ENCODE measurements at places on chromosomes 5 and 9.

DNA sequence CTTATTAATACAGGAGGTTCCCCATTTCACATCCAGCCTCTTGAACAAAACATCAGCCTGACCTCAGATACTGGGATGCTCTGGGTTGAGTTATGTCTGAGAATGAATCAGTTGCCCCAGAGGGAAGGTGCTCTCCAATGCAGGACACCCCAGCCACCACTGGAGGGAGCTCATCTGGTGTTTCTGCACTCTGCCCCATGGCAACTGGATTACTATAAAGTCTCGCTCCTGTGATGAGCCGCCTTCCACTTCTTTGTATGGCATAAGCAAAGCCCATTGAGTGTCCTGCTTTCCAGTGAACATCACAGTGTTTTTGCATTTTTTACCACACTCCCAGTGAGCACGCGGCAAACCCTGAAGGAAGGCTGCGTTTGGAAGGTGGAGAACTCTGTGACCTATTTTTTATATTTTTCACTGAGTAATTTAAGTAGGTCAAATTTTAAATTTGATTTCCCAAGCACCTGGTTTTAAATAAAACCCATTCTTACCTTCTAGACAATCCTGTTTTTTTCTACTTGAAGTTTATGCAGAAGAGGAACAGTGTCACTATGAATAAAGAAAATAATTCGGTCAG, 176.9 kb upstream of the WWC1 start:
- DNase-seq, result no peak
- peaks cover 8% of the 10 kb centered on the region for H3K27me3 ChIP-seq
- no peaks in the 10 kb centered on the region for H3K36me3 ChIP-seq
- H3K4me1 ChIP-seq, result peaks cover 3% of the 10 kb centered on the region

- no peak overlapping the region for H3K4me3 ChIP-seq
- H3K36me3 ChIP-seq, result no peaks in the 10 kb centered on the region
- DNase-seq, result no peak
- H3K27me3 ChIP-seq, result peaks cover 6% of the 10 kb centered on the region
- no peaks in the 10 kb centered on the region for H3K4me1 ChIP-seq
These were observed 717.0 kb upstream of the WWC1 start for GRCh38 chr5:167574464-167574863.

DNA sequence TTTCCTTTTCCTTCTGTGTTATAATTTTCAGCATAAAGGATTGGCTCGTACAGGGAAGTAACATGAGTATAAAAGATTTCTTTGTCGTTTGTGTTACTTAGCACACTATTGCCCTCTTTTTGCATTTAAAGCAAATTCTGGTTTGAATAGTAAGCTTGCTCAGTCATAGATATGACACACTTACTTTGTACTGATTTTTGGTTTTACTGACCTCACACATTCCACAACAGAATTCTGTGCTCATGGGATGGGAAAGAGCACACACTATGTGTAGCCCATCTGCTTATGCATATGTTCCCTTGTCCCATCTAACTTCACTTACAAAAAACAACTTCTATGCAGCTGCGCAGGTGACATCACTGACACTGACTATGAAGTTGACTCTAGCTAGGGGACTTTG, 111.9 kb upstream of the MTAP start:
- peaks cover 3% of the 10 kb centered on the region for H3K4me1 ChIP-seq
- H3K27ac ChIP-seq, result no peak overlapping the region
- no peaks in the 10 kb centered on the region for H3K36me3 ChIP-seq
- peaks cover 12% of the 10 kb centered on the region for H3K27me3 ChIP-seq

- H3K36me3 ChIP-seq, result peaks cover 99% of the 10 kb centered on the region
- H3K27ac ChIP-seq, result peak overlapping the region; percentile 95
- H3K4me3 ChIP-seq, result peak overlapping the region; percentile 50
- peaks cover 71% of the 10 kb centered on the region for H3K4me1 ChIP-seq
These were observed 9.3 kb downstream of the PTGER4 start for GRCh38 chr5:40688996-40689395.

DNA sequence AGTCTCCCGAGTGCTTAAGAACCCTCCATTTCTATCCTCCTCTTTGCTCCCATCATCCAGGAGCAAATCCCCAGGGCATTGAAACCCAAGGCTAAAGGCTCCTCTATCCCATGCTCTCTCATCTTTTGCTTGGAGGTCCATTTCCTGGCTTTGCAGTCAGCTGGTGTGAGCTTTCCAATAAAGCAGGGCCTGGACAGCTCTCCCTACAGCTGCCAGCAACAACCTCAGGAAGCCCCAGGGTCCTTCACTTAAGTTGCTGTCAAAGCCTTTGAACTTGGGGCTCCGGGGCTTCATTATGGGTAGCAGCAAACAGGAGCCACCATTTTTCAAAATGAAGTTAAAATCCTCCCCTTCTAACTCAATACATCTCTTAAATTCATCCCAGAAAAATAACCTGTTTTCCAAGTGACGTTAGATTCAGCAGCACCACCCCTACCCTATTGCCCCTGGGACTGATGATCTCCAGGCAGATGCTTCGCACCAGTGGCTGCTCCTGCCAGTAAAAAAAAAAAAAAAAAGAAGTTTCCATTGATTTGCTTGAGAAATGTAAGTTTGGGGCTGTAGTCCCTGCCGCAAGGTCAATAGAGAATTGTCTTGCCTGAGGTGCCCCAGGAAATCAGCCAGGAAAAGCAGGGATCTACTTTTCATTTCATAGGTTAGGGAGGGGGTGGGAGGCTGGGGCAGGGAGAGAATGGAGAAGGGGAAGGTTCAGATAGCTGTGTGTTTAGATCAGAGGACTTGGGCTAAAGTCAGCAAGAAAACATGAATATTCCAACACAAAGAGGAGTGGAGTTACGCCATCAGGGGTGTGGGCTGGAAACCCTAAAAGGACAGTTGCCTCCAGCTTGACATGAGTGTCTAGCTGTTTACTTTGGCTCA, 83.8 kb upstream of the IL6ST start:
- H3K4me1 ChIP-seq, result peaks cover 9% of the 10 kb centered on the region
- H3K27ac ChIP-seq, result peak overlapping the region; percentile 38
- DNase-seq, result no peak

DNA sequence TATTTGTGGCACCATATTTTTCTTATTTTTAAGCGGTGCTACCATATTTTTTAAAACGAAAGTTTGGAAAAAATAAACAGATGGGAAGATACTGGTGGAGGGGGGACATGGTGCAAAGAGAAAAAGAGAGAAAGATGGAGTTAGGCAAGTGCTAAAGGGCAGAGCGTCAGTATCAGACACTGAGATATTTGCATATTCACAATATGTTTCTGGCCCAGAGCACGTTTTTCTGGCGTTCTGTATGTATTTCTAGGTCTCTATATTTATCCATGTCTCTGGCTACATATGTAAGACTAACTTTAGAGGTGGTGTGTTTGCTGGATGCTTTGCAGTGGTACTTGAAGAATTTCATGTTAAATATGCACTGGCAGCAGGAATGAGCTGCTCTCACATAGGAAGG, 414.0 kb downstream of the TLE4 start:
- H3K4me3 ChIP-seq, result no peak overlapping the region
- no peak for DNase-seq
- peaks cover 12% of the 10 kb centered on the region for H3K27me3 ChIP-seq
- H3K27ac ChIP-seq, result no peak overlapping the region
- H3K36me3 ChIP-seq, result no peaks in the 10 kb centered on the region
- H3K4me1 ChIP-seq, result no peaks in the 10 kb centered on the region

GRCh38 chr9:71944754-71945375, 33.4 kb downstream of the C9orf85 start:
- no peak for DNase-seq
- H3K36me3 ChIP-seq, result peaks cover 11% of the 10 kb centered on the region
- H3K4me3 ChIP-seq, result no peak overlapping the region
- H3K4me1 ChIP-seq, result peaks cover 13% of the 10 kb centered on the region

DNA sequence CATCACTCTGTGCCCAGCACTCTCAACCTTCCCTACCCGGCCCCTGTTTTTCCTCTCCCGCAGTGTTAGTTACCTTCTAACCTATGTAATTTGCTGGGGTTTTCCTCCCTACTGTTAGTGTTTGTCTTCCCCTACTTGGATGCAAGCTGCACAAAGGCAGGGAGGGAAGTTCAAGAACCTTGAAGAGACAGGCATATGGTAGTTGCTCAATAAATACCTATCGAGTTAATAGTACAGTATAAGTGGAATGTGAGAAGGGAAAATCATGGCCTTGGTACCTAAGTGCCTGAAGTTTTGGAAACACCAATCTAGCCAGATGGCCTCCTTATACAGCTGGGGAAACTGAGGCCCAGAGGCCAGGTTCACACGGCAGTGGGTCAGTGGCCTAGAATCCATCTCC, 24.2 kb downstream of the PDGFRB start:
- H3K4me1 ChIP-seq, result no peaks in the 10 kb centered on the region
- DNase-seq, result no peak
- H3K4me3 ChIP-seq, result no peak overlapping the region
- no peaks in the 10 kb centered on the region for H3K36me3 ChIP-seq

- H3K36me3 ChIP-seq, result peaks cover 3% of the 10 kb centered on the region
- DNase-seq, result no peak
- peaks cover 15% of the 10 kb centered on the region for H3K4me1 ChIP-seq
- peaks cover 11% of the 10 kb centered on the region for H3K27me3 ChIP-seq
- no peak overlapping the region for H3K27ac ChIP-seq
These were observed 125.9 kb downstream of the KCNIP1 start for GRCh38 chr5:170629566-170630175.

GRCh38 chr5:160537940-160538339, 116.3 kb downstream of the PTTG1 start:
- no peaks in the 10 kb centered on the region for H3K36me3 ChIP-seq
- no peaks in the 10 kb centered on the region for H3K27me3 ChIP-seq
- no peak overlapping the region for H3K4me3 ChIP-seq
- H3K4me1 ChIP-seq, result no peaks in the 10 kb centered on the region

- H3K36me3 ChIP-seq, result peaks cover 4% of the 10 kb centered on the region
- no peak overlapping the region for H3K27ac ChIP-seq
- DNase-seq, result no peak
- H3K4me1 ChIP-seq, result no peaks in the 10 kb centered on the region
These were observed 40.4 kb downstream of the ZDHHC21 start for GRCh38 chr9:14652729-14653377.

- H3K4me3 ChIP-seq, result no peak overlapping the region
- no peak overlapping the region for H3K27ac ChIP-seq
- H3K27me3 ChIP-seq, result no peaks in the 10 kb centered on the region
- no peak for DNase-seq
These were observed 106.7 kb downstream of the SMIM15 start for GRCh38 chr5:61055434-61056006.

DNA sequence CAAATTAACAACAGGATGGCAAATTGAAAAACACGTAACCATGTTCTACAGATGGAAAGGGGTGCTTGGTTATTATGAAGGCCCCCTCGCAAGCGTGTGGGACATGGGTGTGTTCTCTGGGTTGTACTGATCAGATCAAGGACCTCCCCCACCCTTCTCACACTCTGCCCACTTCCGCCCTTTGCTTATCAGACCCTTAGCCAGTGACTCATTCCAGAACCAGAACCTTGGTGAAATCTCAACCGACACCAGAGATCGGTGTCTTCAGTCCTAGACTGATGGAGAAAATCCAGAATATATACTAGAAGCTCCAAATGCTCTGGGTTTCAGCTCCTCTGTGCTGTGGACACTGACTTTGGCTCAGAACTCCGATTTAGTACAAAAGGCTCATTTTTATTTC, 64.9 kb downstream of the PTTG1 start:
- no peak for DNase-seq
- peak overlapping the region; percentile 63 for H3K4me3 ChIP-seq
- peaks cover 38% of the 10 kb centered on the region for H3K4me1 ChIP-seq
- no peaks in the 10 kb centered on the region for H3K36me3 ChIP-seq
- no peaks in the 10 kb centered on the region for H3K27me3 ChIP-seq
- peak overlapping the region; percentile 88 for H3K27ac ChIP-seq

DNA sequence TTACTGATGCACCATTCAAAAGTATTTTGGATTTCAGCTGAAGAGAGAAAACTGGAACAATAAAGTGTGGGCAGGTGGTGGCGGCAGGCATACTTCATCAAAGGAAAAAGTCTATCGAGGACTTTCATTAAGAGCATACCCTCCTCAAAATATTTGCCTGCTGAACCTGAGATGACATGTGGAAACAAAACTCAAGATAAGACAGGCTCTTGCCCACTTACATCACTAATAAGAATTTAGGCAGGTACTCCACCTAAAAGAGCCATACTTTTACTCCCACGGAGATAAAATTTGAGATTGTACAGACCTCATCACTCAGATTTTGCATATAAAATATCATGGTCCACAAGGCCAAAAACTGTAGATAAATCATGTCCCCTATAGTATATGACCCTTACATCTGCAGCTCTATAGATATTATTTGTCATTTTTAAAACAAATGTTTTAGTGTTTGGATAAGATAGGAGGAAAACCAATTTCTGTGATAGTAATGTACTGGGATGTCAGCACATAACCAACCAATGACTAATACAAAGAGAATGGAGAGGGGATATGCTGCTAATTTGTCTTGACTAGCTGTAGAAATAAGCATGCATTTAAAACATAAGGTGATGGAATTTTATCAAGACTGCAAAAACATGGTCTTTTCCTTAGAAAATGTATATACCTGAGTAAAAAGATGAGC, 730.6 kb upstream of the ZNF608 start:
- DNase-seq, result no peak
- no peaks in the 10 kb centered on the region for H3K4me1 ChIP-seq
- no peak overlapping the region for H3K27ac ChIP-seq
- H3K4me3 ChIP-seq, result no peak overlapping the region

GRCh38 chr9:708182-708550, 133.3 kb upstream of the DMRT1 start:
- H3K27ac ChIP-seq, result no peak overlapping the region
- H3K27me3 ChIP-seq, result peaks cover 44% of the 10 kb centered on the region
- peaks cover 6% of the 10 kb centered on the region for H3K36me3 ChIP-seq
- no peak for DNase-seq

- peaks cover 31% of the 10 kb centered on the region for H3K27me3 ChIP-seq
- DNase-seq, result peak; percentile 22
- H3K4me1 ChIP-seq, result peaks cover 18% of the 10 kb centered on the region
- H3K4me3 ChIP-seq, result peak within 1 kb of the TSS; percentile 74
These were observed at the start of gene HBEGF for GRCh38 chr5:140346348-140347221. HBEGF (minus strand) TSS chr5:140346603; CDS start chr5:140346328, 275 bp downstream.

DNA sequence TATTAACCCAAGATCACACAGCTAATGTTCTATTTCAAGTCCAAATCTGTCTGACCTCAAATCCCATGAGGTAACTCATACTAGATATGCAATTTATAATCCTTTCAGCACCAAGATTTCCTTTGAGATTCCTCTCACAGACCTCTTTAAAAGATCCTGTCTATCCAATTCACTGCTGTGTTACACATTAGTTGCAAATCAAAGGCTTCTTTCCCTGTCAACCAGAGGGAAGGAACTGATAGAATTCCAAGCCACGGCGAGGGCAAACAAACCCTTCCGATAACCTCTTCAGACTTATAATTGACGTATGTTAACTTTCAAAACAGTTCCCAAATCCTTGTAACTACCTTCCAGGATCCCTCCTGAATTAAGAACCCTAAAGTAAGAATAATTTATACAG, 168.9 kb downstream of the DRD1 start:
- no peak for DNase-seq
- no peaks in the 10 kb centered on the region for H3K36me3 ChIP-seq
- H3K4me1 ChIP-seq, result no peaks in the 10 kb centered on the region
- H3K27ac ChIP-seq, result no peak overlapping the region

DNA sequence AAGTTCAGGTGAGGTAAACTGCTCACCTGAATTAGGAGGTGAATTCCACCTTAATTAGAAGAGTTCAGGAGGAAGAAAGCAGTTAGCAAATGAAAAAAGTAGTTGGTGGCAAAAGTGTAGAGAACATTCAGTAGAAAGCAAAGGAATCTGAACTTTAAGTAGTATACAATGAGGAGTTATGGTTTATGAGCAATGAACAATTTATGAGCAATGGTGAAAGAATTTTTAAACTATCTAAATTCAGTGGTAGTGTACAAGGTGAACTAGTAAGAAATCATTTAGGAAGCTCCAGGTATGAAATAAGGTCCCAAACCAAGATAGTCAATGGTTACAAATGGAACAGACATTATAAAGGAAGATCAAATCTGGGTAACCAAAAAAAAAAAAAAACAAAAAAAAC, 3.1 kb downstream of the CETN3 start:
- H3K27ac ChIP-seq, result no peak overlapping the region
- no peaks in the 10 kb centered on the region for H3K27me3 ChIP-seq
- peaks cover 9% of the 10 kb centered on the region for H3K4me1 ChIP-seq
- no peak overlapping the region for H3K4me3 ChIP-seq

Data from effector memory CD8-positive, alpha-beta T cell (primary cell).